ENCODE measurements at places on chromosomes 2 and 18.

- no peak for DNase-seq
Measured at GRCh38 chr18:3163968-3164367, 55.8 kb downstream of the MYOM1 start.

DNA sequence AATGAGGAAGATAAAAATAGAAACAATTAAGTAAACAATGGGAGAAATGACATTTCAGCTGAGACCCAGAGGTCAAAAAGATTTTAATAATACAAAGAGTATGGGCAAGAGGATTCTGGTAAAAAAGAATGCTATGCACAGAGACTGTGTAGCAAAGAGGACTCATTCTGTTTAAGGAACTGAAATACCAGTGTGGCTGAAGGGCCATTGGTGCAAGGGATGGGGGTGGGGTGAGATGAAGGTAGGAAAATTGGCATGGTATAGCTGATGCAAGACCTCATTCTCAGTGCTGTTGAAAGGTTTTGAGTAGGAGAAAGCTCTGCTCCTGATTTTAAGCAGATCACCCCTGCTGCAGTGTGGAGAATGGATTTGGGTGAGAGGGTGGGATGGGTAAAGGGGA is 10.8 kb downstream of the GALNT1 start:
- no peak for DNase-seq

DNA sequence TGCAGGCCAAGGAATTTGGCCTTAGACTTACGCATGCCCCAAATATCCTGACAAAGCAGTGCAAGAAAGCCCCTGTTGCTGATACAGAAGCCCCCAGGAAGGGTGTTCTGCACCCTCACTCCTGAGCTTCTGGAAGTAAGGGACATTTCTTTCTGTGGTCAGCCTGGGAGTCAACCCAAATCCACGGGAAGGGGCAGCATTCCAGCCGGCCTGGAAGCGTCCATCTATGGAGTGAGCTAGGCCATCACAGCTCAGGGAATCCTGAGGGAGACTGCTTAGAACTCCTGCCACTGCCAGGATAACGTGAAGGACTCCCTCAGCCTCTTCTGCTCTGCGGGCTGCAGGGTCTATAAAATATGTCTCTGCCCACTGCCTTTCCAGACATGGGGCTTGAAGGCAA is 173.9 kb downstream of the ANAPC1 start:
- no peak for DNase-seq

- no peak for DNase-seq
Measured at GRCh38 chr2:28662468-28663181, 89.0 kb upstream of the PPP1CB start.

DNA sequence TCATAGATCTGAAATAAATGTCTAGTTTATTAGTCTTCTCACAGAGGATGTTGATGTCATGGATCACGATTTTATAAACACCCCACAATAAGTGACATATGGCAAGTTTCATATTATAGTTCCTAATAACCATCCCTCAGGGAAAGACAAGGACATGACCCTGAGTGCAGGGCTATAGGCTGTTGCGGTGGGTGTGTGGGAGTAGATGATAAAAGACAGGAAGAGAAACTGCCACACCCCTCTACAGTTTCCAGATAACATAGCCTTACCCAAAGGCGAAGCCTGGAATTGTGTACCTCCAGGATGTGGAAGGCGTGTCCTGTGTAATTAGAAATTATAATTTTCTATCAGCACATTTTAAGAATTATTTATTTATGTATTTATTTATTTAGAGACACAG is 2.4 kb upstream of the NEDD4L start:
- no peak for DNase-seq

DNA sequence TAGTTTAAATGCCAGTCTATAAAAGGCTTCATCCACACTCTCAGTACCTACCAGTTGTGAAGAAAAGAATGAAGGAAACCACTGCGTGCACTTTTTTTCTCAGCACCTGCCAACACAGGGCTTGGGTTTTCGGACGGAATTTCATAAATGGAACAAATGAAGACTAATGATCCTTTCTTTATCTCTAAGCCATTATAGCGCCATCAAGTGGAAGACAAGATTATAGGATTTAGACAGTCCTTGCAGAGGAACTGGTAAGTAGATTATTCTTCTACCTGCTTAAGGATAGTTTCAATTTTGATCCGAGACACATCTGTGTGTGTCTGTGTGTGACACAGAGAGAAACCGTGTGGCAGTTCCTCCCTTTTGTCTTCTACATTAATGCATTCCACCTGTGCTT is 245.6 kb downstream of the NRXN1 start:
- no peak for DNase-seq

GRCh38 chr2:110100480-110100879 is 15.1 kb downstream of the MALL start:
- no peak for DNase-seq

DNA sequence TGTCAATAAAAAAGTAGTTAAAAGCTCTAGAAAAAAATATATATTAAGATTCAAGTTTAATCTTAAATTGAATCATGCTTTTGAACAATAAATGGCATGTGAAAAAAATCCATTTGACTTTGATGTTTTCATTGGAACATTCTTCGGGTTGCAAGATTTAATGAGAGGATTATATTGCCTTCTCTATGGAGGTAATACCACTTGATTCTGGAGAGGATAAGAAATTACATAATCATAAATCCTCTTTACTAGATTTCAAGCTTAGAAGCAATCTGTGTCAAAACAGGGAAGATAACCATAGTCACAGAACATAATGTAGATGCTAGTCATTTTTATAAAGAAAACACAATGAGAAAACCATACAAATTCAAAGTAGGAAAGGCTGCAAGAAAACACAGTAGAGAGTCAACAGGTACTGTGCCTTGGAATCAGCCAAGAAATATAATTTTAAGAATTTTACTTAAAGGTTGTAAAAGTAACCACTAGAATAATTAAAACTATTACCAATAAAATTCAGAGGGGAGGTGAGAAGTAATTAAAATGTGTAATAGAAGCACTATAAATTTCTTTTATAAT is 18.7 kb upstream of the MAPRE2 start:
- no peak for DNase-seq

- DNase-seq, result no peak
Measured at GRCh38 chr18:10689236-10690034, 163.6 kb downstream of the NAPG start.

DNA sequence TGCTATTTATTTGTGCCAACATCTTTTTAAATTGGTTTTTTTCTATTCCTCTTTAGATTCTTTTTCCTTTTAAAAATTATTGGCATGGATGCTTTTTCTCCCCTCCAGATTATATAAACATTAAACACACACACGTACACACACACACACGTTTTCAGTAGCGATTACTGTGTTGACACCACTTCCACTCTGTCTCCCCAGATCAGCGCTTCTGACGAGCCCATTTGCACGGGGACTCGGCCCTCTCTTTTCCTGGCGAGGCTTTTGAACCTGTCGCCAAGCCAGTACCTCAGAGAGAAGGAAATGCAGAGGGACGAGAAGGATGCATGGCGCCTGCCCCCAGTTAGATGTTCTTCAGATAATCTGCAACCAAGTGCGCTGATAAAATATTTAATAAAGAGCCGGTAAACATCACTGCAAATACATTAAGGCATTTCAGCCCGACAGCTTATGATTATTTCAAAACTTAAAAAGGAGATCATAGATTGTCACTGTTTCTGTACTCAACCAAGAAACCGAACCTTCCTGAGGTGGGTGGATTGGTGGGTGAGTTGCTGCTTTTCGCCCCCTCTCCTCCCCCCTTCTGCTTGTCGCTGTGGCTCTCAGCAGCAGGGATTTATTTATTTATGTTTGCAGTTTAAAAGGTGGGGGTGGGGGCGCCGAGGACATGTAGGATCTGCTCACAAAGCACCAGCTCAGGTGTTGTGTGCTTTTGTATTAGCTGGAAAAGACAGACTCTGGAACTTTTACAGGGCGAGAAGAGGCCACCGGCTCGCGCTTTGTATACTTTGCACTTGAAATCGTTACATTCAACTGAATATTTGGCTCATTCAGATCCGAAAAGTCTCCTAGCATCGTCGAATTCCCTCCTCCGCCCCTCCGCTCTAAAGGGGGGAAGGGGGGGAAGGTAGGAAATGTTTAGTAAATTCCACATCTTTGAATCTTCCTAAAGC is 787 bp upstream of the TBR1 start:
- DNase-seq, result no peak

DNA sequence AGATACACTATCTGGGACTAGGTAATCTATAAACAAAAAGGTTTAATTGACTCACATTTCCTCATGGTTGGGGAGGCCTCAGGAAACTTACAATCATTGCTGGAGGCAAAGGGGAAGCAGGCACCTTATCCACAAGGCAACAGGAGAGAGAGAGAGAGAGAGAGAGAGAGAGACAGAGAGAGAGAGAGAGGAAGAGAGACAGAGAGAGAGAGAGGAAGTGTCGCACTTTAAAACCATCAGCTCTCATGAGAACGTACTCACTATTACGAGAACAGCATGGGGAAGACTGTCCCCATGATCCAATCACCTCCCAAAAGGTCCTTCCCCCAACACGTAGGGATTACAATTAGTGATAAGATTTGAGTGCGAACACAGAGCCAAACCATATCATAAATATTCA is 253.5 kb upstream of the TRIB2 start:
- no peak for DNase-seq

DNA sequence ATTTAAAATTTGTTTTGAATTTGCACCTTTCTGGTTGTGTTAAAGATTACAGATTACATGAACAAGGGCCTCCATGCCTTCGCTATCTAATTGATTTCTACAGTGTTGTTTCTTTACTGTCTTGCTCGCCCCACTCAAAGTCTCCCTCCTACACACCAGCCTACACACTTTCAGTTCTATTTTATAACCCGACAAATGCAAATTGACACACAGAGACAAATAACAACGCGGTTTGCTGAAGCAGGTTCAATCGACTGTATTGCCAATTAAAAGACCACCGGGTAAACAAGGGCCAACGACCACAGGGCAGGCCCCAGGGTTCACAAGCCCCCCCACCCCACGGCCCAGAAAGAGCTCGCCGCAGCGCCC is 869 bp downstream of the STARD7 start:
- DNase-seq, result no peak

GRCh38 chr2:150476286-150476685 is 11.2 kb downstream of the RND3 start:
- no peak for DNase-seq

DNA sequence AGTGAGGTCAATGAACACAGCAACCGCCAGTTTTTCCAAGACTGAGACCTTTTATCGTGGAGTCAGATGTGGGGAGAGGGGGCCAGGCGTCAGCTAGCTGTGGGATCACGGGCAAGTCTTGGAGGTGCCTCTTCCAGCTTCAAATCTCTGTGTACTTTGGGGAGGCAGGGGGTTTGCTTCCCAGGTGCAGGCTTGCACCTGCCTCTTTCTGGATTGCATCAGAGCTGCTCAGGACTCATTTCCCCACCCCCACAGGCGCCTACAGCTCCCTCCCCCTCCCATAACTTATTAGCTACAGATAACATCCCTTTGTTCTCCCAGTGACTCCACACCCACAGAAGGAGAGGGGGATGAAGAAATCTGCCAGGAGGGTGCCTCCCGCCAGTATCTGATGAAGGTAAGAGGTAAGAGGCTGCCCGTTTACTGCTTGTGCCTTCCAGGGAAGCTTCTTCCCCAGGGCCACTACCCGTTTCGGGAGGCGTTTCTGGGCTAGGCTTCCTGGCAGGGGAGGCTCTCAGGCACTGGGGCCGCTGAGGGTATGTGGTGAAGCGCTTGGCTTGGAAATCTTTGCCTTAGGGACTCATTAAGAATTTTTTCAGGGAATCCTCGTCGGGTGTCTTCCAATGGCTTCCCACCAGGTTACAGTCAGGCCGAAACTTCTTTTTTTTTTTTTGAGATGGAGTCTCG is 18.8 kb upstream of the MRPL33 start:
- DNase-seq, result no peak

DNA sequence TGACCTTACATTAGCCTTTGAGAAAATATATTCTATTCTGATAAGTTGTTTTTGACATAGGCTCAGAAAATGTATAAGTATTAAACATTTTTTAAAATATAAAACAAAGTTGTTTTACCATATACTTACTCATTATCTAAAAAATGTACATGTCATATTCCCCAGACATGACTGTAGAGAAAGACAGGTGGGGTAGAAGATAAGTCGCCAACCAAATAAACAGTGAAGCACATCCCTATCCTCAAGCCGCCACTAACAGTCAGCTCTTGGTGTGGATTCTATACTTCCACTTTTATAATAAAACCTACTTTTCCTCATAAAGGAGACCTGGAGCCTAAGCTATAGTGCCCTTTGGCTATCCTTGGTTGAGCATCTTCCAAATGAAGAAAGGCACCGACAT is 26.4 kb downstream of the GDF7 start:
- DNase-seq, result no peak

DNA sequence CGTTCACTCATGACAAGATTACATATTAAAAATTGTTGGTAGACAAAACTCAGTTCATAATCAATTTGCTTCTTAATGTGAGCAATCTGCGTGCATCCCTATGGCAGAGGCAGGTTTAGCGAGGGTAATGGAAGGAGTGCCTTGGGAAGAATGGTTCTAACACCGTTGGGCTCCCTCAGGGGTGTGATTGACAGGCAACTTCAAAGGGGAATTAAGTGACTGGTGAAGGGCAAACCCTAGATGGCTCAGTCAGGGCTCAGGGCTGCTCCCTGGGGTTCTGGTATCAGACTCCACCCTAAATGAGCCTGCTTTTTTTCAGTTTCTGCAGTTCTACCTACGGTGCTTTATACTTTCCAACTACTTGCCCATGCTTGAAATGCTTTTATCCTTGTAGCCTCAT is 419.5 kb upstream of the CELF4 start:
- no peak for DNase-seq

GRCh38 chr2:30366199-30366691 is 80.8 kb upstream of the LCLAT1 start:
- no peak for DNase-seq

DNA sequence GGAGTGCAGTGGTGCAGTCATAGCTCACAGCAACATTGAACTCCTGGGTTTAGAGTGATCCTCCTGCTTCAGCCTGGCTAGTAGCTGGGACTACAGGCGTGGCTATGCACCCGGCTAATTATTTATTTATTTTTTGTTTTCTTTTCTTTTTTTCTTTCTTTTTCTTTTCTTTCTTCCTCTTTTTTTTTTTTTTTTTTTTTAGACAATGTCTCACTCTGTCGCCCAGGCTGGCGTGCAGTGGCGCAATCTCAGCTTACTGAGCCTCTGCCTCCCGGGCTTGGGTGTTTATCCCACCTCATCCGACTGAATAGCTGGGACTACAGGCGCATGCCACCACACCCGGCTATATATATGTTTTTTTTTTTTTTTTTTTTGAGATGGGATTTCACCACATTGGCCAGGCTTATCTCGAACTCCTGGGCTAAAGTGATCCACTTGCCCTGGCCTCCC is 1.4 kb upstream of the ANXA4 start:
- no peak for DNase-seq

DNA sequence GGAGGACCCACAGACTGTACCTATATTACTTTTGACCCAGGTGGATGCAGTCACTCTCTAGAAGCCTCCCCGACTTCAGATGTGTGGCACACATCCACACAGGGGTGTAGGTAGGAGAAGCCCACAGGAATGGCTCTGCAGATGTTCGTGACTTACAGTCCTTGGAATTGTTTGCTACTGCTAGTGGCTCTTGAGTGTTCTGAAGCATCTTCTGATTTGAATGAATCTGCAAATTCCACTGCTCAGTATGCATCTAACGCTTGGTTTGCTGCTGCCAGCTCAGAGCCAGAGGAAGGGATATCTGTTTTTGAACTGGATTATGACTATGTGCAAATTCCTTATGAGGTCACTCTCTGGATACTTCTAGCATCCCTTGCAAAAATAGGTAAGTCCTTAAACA is 605 bp downstream of the SLC9A4 start:
- no peak for DNase-seq
